ENCODE measurements at places on chromosomes 5 and 9.

- no peak for DNase-seq
These were observed 16.8 kb downstream of the GNAQ start for GRCh38 chr9:78014776-78015175.

GRCh38 chr9:5488221-5489008, 21.9 kb upstream of the PDCD1LG2 start:
- DNase-seq = no peak

GRCh38 chr5:108361771-108362170, 20.1 kb downstream of the FBXL17 start:
- DNase-seq = no peak

DNA sequence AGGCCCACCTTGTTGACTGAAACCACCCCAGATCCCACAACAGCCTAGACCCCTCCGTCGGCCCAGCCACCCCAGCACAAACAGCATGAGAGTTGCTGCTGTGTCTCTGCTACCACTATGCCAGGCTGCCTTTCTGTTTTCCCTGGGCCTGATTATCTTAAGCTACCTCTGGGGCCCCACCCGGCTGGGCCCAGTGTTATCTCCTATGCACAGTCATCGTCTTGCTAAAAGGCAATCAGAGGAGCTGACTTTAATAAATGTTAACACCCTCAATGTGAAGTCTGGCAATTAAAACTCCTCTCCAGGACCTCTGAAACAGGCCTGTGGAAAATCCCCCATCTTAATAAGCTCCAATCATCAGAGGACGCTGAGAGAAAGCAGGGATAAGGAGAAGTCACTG, 144.9 kb downstream of the FAM114A2 start:
- DNase-seq = no peak

GRCh38 chr5:131952301-131952857, 6.9 kb upstream of the MEIKIN start:
- DNase-seq = no peak

GRCh38 chr9:115135821-115136778, 18.1 kb upstream of the TNC start:
- no peak for DNase-seq

- DNase-seq = no peak
These were observed 13.5 kb downstream of the DUSP1 start for GRCh38 chr5:172757394-172758010.

DNA sequence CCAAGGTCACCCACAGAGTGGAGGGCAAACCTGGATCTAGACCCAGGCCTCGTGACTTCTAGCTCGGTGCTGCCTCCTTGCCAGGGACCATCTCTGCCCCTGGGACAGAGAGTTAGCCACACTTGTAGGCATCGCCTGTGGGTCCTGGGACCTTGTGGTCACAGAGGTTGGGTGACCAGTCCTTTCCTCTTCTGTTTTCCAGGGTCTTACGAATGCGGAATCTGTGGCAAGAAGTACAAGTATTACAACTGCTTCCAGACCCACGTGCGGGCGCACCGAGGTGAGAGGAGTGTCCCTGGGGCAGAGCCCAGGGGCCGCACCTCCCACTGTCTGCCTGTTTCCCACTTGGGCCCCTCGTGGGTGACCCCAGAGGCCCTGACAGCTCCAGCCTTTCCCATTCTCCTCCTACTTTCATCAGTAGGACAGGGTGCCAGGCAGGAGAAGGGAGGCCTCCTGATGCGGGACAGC, 76.3 kb downstream of the AMBP start:
- DNase-seq = no peak

DNA sequence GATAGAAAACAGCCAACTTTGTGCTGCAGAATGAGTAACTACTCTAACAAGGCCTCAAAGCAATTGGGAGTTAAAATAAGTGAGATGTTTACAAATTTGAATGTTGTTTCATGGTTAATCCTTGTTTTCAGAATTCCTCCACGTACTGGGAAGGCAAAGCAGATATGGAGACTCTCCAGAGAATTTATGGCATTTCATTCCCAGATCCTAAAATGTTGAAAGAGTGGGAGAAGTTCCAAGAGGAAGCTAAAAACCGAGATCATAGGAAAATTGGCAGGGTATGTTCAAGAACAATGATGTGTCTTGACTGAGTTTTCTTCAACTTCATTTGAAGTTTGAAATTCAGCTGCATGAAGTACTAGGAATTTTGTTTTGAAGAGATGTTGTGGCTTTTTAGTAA, 16.4 kb downstream of the TARS1 start:
- DNase-seq = no peak

GRCh38 chr5:152607401-152608160, 202.5 kb upstream of the NMUR2 start:
- no peak for DNase-seq

DNA sequence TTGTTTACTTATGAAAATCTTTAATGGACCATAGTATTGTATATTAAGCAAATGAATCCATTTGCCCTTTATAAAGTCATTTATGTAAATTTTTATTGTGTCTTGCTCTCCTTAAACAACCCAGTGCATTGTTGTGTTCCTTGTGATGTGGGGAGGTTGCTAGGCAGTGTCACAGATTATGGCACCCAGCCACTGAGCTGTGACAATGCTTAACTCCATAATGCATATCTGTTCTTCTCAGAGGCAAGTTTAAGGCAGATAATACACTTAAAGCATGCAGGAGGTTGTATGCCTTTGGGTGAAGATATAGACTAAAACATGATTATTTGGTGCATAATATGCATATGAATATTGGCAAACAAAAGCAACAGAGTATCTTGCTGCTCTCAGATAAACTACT, 269.6 kb upstream of the RIOK2 start:
- DNase-seq = peak; percentile 71

- no peak for DNase-seq
These were observed 210.5 kb downstream of the PALM2AKAP2 start for GRCh38 chr9:109990541-109990940.

- no peak for DNase-seq
These were observed 1.2 kb upstream of the C5orf63 start for GRCh38 chr5:127074466-127074865.

- DNase-seq = peak; percentile 71
These were observed 24.4 kb upstream of the GRPEL2 start for GRCh38 chr5:149320791-149321330.

DNA sequence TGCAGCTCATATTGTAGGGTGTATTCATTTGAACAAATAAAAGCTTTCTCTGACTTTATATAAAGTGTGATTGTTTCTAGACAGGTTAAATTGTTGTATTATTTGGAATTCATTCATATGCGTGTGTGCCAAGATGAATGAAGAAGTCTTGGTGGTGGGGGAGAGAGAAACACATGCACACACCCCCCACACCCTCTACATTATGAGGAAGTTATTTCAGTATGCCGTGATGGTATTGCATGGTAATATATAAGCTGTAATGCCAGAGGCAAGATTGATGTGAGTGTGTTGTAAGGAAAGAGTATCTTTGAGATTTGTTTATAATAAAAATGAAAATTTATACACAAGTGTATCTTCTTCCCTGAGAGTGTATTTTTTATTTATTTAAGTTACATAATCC, 71.0 kb downstream of the IPO11 start:
- no peak for DNase-seq

- DNase-seq = no peak
These were observed 91.4 kb downstream of the TSSK1B start for GRCh38 chr5:113343343-113343742.

- DNase-seq = no peak
These were observed 120.5 kb downstream of the PRDM6 start for GRCh38 chr5:123209502-123210027.

GRCh38 chr5:79318935-79319614, 83.1 kb downstream of the JMY start:
- no peak for DNase-seq

- no peak for DNase-seq
These were observed 62.9 kb upstream of the SIMC1 start for GRCh38 chr5:176175101-176175852.

- DNase-seq = no peak
These were observed 36.2 kb downstream of the TNFSF8 start for GRCh38 chr9:114894206-114894605.

GRCh38 chr5:171023508-171023907, 161.7 kb downstream of the RANBP17 start:
- no peak for DNase-seq

DNA sequence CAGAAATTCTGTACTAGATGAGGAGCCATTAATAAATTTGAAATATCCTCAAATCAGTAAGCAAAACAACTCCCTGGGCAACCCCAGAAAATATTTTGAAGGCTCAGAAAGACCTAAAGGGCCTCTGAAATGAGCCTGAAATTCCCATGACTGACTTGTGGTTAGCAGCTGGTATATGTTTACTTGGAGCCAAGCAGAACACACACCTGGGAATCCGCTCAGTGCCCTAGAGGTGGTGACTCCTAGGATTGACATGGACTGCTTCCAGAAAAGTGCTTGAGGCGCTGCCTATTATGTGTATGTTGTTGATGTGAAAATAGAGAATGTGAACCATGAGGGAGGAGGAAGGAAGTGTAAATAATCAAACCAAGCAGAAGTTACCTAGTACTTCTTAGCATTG, 14.7 kb downstream of the RFK start:
- DNase-seq = peak; percentile 76

GRCh38 chr5:43309637-43310036, 3.6 kb downstream of the HMGCS1 start:
- no peak for DNase-seq

GRCh38 chr9:87910821-87911220, 6.9 kb upstream of the SPATA31C1 start:
- no peak for DNase-seq

DNA sequence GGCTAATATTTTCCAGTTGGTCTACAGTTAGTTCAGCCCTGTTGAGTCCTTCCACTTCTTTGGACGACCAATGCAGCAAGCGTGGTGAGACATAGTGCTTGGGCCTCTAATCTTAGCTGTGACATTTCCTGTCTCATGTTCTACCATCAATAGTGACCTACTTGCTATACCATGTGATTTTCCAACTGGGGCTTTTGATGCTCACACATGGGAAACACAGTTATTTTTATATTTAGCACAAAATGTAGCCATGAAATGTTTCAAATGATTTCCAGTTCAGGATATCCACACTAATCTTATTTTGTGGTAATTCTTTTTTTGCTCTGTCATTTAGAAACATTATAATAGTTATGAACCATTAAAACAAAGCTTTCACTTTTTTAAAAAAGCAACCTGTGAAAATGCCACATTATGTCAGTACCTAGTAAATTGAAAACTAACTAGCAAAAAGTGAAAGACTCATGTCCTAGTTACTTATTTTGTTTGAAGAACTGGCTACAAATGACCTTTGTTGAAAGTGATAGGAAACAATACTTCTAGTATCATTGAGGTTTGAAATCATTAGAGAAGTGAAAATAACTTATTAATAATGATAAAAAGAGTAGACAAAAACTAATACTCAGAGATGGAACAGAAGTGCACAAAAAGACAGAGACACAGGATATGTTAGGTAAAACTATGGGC, 18.3 kb downstream of the MARCHF3 start:
- DNase-seq = no peak

DNA sequence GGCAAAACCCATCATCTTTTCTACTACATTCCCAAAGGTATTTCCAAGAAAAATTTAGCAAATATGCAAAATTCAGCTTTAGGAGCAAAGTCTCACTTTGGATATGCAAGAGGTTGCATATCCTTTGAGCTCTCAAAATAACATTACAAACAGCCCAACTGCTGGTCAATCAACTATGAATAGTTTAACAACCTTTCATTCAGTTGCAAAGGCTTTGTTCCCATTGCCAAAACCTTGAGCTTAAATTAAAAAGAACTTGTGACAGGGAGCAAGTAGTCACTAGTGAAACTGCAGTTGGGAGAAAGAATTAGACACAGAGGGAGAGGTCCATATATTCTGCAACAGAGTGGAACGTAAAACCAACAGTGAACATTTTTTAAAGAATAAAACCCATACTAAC, 8.8 kb downstream of the ZNF608 start:
- no peak for DNase-seq

GRCh38 chr9:108582726-108583125, 273.1 kb downstream of the ACTL7B start:
- DNase-seq = no peak

- DNase-seq = peak; percentile 77
These were observed 1785.9 kb upstream of the WWC1 start for GRCh38 chr5:166505544-166505943.

GRCh38 chr9:84937180-84937579, 267.7 kb downstream of the NTRK2 start:
- DNase-seq = no peak

DNA sequence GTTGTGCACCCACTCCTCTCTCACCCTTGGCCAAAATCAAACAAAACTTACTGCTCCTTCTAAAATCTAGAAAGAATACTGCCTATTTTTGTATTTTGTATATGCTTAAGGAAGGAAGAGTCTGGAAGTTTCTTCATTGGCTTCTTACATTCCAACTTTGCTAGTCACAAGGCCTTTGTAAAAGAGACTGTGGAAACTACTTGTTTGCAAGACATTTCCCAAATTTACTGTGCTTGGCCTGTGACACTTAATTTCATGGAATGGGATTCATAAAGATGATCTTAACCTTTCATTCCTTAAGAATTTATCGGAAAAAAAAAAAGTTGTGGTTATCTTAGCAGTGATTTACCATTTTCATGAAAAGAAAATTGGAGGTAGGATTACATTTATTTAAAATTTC, 208.9 kb downstream of the VPS13A start:
- no peak for DNase-seq

GRCh38 chr9:78167356-78167755, 68.5 kb upstream of the CEP78 start:
- peak; percentile 15 for DNase-seq

DNA sequence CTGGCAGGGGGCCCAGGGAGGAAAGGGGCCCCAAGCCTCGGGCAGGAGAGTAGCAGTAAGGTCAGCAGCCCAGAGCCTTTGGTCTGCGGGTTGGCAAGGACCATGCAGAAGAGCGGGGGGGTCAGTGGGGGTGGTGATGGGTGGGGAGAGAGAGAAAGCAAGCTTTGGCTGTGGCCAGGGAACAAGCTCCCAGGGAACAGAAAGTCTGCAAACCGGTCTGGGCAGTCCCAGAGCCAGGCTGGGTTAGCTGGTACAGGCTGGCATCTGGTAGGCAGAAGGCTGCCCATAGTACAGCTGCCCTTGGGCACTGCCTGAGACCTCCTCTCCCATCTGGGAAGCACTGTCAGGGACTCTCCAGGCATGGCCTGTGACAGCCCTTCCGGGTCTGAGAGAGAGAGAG, 10.5 kb upstream of the EPB41L4B start:
- no peak for DNase-seq

GRCh38 chr5:41279040-41279439, 65.7 kb upstream of the C6 start:
- no peak for DNase-seq

DNA sequence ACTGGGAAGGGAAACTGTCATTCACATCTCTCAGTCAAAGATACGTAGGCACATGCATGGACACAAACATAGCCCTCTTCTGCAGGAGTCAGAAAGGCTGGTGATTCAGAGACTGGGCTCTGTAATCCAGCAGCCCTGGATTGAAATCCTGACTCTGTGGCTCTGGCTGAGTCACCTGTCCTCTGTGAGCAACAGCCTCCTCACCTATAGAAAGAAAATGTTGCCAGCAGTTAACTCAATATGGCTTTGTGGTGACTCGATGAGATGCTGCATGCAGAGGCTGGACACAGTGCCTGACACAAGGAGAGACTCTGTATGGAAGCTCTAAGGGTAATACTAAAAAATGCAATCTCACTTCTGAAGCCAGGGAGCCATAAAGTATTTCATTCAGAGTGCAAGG, 23.9 kb upstream of the CDKN2AIPNL start:
- DNase-seq = no peak

Measured in NCI-H774 (cell line).